ENCODE measurements at places on chromosomes 7 and 10.

- DNase-seq = no peak
These were observed 472.6 kb downstream of the PLXNA4 start for GRCh38 chr7:132103718-132104117.

DNA sequence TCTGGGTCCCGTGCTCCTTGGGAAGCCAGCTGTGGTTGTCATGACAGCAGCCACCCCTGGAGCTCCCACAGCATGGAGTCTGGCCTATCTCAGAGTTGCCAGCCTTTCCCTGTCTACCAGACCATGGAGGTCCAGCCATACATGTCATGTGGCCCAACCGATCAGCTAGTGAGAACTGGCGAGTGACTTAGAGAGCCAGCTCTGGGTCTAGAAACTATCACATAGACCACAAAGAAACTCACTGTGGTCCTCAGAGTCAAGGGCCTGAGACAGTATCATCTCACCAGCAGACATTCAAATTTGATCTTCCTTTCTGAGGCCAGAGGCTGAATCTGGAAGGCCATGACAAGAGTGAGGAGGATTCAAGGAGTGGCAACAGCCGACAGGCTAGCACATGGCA lies 223.3 kb upstream of the GPR26 start:
- DNase-seq = no peak

DNA sequence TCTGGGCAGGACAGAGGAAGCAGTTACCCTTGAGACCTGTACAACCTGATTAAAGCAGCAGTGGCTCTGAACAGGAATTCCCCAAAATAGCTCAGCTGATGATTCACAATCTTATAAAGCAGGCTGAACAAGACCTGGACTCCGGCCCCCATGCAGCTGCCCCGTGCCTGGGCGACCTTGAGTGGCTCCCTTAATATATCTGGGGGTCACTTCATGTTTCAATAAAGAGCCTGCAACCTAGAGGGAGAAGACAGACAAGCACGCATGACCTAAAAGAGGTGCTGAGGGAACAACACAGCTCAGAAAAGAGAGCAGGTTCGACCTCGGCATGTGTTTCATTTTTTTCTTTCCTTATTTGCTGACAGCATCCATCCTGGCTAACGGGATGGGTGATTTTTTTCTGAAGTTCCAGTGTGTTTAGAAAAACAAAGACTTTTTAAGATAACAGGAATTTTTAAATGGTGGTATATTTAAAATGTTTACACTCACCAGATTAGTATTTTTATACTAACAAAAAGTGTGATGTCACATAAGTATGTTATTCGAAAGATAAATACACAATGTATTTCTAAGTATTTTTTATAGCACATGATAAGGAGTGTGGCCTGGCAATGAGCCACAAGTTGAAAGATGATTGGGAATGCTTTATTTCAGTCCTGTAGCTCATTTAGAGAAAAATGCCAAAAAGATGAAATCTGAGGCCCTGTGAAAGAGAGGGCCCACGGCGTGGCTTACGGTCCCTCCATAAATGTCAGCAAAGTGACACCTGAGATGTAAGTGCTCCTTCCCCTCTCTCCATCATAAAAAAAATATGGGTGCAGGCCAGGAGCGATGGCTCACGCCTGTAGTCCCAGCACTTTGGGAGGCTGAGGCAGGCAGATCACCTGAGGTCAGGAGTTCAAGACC lies 161.3 kb downstream of the SLIT1 start:
- no peak for DNase-seq

DNA sequence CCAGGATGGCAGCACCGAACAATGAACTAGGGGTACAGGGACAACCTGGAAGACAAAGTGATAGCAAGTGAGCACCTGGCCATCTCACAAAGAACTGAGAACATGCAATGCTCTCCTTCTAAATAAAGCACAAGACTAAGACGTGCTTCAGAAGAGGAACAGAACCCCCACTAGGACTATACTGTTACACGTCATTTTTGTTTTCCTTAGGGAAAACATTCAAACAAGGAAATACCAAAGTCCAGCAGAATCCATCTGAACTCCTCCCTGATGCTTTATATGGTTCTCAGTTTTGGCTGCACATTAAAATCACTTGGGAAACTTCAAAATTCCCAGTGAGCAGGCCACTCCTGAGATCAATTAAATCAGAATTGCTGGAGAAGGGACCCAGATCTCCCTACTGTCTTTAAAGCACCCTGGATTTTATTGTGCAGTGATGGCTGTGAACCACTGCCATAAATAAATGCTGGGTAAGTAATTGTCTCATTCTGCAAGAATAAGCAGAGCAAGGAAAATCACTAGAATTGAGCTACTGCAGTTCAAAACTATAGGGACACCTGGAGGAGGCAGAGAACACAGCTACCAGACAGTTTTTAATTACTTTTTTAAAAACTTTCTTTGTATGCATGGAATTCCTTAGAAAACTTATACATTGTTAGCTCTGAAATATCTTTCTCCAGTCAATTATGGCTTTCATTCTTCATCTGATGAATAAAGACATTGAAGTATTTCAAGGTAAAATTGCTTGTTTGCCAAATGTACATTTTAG lies 866.5 kb upstream of the GHITM start:
- no peak for DNase-seq
